ENCODE measurements at places on chromosomes 5 and 9.

- DNase-seq = no peak
These were observed 13.2 kb downstream of the PDLIM4 start for GRCh38 chr5:132270706-132271105.

DNA sequence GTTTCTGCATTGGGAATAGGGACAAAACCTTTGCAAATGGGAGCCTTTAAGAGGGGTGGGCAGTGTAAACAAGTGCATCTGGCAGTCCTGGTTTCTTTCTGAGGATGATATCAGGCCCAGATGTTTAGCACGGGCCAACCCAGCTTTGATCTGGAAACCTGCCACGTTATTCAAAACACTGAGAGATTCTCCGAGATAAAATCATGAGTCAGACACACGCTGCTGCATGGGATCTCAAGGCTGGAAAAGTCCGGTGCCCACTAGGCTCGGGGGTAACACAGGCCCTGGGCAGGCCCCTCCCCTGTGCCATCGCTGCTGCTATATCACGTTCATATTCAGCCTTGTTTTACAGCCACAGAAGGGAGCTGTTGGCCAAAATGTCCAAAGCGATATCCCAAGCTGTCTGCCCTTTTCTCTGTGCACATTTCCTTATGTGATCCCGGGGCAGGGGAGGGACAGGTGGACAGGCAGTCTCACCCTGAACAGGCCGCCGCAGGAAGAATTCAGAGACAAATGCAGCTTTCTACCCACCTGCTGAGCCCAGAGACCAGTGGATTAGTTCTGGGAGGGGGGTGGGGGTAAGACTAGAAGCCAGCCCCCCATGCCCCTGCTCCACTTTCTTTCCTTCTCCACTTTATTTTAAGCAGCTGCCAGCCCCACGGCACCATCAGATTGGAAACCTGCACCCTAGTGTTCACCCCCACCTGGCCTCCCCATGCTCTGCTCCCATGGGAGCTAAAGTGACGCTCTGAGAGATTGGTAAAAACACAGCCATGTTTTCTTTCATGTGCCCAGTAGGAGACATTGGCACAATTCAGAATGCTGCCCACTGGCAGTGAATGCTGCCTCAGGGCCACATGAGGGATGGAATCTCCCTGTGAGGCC is 63.1 kb downstream of the TMOD1 start:
- no peak for DNase-seq

DNA sequence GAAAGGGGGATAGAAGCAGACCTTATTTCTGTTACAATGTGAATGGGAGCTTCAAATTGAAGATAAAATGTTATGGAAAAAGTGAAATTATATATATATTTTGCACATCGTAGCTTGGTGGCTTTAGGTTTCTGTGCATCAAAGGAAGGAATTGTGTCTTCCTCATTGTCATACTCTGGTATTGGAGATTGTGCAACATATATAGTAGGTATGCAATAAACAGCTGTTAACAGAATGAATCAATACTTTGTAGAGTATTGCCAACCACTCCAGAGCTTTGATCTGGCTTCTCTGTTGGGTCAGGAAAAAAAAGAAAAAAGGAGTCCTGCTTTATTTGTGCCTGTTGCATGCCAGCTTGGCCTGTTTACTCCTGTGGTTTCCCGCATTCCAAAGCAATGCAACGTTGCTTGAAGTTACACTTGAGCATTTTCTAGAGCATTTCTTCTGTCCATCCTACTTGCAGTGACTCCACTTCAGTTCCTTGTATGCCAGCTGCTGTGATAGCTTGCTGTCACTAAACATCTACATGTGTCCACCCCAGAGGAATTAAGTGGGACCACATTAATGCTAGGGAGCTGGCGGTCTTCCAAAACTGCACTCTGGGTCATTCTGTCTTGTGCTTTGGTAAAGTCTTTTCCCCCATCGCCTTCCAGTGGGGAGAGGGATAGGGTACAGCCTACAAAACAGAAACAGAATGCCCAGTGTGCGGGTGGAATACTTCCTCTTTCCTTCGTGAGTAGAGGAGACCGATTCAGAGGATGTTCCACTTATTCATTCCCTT is 62.0 kb upstream of the MEF2C start:
- DNase-seq = no peak

DNA sequence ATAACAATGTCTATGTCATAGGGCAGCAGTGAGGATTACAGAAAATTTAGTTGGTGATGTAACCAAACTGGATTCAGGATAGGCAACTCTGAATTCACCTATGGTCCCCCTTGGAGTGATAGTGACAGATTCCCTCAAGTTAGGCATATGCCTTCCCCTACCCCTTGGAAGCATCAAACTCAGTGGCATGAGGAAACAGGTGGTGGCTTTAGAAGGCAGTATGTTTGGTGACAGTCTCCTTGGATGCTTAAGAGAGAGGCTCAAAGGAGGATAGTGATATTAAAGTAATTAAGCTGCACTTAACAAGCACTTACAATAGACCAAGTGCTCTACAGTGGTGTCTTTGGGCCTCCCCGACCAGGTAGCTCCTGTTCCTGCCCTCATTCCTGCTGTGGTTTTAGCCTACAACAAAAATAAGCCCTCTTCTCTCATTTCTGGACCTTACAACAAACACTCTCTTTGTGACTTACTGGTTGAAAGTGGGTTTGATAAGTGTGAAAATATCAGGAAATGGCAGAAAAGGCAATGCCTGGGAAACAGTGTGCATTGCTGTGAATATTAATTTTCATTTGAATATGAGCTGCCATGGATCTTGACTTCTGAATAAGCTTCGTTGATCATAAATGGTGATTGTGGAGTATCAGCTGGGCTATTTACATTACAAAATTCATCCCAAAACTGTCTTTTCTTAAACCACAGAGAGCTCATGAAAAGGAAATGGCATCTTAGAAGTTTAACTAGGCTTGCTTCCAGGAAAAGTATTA is 29.2 kb downstream of the NR4A3 start:
- peak; percentile 96 for DNase-seq

DNA sequence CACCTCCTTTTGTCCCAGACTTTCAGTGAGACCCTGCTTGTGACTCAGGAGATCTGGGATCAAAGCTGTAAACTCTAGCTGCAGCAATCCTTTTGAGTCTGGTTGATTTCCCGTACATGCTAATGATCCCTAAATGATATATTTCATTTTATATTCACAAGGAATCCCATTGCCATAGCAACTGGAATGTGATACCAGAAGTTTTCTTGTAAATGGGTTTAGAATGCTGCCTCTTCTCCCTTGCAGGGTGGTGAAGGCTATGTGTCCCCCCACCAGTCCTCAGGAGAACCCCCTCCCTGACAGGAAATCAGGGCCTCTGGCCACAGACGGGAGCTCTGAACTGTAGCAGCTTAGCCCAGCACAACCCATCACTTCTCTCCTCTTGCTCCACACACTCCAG is 215.0 kb downstream of the FSTL4 start:
- no peak for DNase-seq

DNA sequence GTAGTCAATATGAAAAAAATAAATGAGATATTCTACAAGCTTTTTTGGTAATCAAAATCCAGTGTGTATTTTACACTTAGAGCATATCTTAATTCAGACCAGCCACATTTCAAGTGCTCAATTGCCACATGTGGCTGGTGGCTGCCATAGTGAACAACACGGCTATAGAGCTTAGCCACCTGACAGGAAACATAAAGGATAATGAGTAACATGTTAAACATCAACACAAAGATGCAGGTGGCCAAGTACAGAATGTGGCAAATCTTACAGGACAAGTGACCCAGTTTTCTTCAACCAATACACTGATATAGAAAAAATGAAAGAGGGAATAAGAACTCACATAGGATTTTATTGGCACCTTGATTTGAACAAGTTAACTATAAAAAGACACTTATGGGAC is 61.4 kb downstream of the KIF24 start:
- no peak for DNase-seq

- DNase-seq = no peak
These were observed 48.2 kb upstream of the JAK2 start for GRCh38 chr9:4936823-4937222.

GRCh38 chr9:28547527-28547926 is 974.2 kb upstream of the C9orf72 start:
- DNase-seq = no peak

DNA sequence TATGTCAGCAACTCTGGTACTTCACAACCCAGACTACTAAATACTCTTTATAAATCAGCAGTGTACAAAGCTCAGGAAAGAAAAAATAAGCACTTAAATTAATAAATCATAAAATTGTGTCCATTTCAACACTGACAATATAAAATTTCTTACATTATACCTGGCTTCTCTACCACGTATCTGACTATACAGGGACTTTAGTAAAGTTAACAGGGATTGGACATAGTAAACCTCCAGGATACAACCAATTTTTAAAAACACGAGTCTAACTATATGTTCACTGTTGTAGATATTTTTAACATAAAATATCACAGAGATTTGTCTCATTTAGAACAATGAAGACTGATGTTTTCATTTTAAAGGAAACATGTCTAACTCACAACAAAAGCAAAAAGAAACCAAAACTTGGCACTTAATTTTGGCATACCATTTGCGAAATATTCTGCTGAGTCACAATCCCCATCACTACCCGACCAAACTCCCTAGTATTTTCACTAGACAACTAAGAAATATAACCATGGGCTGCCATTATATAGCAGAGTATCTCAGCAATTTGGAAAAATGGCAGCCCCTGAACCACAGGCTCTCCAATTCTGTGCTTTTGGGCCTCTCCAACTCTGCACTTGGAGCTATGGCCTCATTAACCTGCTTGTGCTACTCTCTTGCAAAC is 14.4 kb downstream of the FAM169A start:
- DNase-seq = no peak

- DNase-seq = no peak
These were observed 163.2 kb downstream of the TRIO start for GRCh38 chr5:14306329-14306815.

DNA sequence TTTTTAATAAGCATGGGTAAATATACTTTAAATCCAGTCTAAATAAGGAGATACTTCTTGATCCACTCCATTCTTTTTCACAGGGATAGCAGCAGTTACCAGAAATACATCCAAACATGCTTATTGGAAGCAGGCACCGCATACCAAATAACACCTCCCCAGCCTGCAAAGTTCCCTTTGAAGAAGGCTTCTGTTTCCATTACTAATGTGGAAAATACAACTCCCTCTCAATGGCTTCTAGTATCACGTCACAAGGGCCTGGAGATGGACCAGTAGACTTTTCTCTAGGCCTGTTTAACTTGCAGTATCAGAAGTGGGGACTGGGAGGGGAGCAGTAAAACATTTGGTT is 20.8 kb downstream of the TMEM245 start:
- no peak for DNase-seq

GRCh38 chr5:62326302-62326701 is 20.3 kb downstream of the KIF2A start:
- DNase-seq = no peak

GRCh38 chr5:1391691-1392090 is 46.8 kb upstream of the CLPTM1L start:
- DNase-seq = no peak

- DNase-seq = no peak
These were observed 966.5 kb upstream of the TYRP1 start for GRCh38 chr9:11726659-11727058.

- DNase-seq = no peak
These were observed 20.0 kb downstream of the ANKH start for GRCh38 chr5:14851597-14851996.

DNA sequence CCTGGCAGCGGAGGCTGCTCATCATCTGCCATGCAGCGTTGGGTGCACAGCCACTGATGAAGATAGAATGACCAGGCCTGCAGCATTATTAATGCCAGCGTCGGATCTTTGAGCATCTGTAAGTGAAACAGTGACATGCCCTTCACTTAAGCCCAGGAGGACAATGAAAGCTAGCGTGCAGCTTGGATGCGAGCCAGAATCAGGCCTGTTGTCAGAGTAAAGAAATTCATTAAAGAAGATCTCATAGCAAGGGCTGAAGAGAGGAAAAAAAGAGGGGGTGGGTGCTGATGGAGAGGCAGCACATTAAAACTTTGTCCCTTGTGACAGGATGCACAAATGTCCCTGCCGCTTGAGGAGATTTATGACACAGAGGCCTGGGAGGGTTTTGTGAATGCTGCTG is 186.1 kb upstream of the MAST4 start:
- DNase-seq = peak; percentile 38

GRCh38 chr9:127874301-127875221 is 2.9 kb downstream of the AK1 start:
- DNase-seq = no peak

DNA sequence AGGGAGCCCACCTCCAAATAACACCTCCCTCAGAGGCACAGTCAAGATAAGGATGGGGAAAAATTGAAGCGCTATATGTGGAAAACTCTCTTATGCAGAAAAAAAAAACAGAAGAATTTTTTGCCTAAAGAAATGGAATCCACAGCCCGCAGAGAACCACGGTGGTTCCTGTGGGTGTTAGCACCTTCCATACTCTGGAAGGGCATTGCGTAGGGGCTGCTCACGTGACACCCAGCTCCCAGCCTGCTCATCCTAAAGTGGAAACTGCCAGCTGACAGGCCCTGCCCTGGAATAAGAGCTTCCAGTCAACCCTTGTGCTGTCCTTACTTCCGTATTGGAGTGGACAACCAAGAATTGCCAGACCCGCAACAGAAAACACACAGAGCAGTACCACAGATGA is 142.5 kb downstream of the FSTL4 start:
- no peak for DNase-seq

DNA sequence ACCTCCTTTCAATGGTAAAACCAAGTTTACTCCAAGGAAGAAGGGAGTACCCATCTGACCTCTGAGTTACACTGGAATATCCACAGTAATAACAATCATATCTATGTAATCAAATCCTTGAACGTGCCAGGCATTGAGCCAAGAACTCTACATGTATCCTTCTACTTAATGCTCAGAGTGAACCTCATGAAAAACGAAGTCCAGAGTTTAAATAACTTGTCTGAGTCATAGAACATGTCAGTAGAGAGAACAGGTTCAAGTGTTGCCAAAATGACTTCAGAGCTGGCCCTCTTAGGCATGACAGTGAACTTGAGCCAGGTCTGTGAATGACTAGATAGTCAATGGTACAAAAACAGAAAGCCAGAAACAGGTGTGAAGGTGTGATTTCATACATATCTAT is 164.1 kb upstream of the ZNF618 start:
- no peak for DNase-seq

GRCh38 chr5:176382721-176383120 is 5.7 kb downstream of the NOP16 start:
- no peak for DNase-seq
